T-helper 22 cell (primary cell): ENCODE measurements at places on chromosomes 3 and 15.
A peak's percentile ranks its signal among the peaks of the same experiment; 100 is the strongest.

- DNase-seq, result no peak
These were observed 64.9 kb upstream of the SUCLG2 start for GRCh38 chr3:67719333-67719732.

DNA sequence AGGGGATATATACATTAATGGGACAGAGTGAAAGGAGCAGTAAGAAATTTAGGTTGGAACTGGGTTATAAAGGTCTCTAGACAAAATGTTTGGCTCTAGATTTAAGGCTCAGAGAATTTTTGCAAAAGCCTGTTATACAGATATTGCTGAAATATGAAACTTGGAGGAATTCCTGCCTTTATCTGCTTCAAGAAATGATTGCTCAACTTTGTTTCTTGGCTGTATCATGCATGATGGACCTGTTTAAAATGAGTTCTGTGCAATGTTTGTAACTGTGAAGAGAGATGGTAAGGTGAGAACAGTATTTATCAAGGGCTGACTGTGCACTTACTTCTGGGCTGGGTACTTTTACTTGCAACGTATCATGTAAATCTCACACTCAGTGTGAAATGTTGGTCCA is 3.3 kb downstream of the CRYBG3 start:
- no peak for DNase-seq

DNA sequence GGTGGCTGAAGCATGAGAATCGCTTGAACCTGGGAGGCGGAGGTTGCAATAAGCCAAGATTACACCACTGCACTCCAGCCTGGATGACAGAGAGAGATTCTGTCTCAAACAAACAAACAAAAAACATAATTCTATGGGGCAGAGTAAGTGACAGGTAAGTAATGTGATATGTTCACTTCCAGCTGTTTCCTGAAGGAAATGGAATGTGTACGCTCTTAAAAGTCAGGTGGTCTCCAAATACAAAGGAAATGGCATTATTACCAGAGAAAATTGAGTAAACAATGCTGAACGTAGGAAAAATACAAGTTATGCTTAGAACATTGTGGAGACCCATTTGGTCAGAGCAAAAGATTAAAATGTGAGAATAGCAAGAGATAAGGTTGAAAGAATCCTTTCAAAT is 278.5 kb downstream of the SCAPER start:
- DNase-seq, result no peak

DNA sequence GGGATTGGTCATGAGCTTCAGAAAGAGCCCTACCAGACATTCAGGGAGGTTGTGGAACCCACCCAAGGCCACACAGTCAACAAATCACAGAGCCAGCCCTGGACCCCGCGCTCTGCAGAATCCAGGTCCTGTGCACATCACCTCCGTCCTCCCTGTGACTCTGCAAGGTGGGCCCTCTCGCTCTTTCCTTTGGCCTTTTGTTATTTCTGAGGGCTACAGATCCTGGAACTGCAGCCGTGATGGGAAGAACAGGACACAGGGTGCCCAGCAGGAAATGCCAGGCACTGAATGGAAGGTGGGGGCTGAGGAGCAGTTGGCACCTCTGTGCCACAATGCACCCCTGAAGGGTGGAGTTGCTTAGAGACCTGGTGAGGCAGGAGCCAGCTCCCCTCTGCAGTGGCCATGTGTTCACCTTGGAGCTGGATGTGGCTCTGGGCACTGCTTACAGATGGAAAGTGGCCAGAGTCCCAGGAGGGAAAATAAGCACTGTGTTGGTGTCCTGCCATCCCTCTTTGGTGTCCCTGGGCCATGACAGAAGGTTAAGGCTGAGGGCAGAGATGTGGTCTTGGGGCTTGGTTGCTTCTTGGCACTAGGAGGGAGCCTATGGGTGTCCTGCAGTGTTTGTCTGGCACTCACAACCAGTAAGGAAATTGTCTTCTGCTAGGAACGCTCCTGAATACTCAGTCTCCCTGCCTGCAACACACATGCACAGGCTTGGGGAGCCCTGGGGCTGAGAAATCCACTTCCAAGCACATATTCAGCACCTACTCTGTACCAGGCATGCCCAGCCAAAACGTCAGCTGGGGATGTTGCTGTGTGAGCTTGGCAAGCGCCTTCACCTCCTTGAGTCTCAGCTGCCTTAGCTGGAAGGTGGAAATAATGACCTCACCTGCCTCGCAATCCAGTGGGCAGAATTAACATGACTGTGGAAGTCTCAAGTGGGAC is 98.0 kb upstream of the SLC6A6 start:
- no peak for DNase-seq

GRCh38 chr3:14138109-14138877 is 13.4 kb downstream of the TMEM43 start:
- DNase-seq, result no peak

GRCh38 chr3:115814778-115815380 is 191.6 kb downstream of the GAP43 start:
- peak; percentile 25 for DNase-seq

DNA sequence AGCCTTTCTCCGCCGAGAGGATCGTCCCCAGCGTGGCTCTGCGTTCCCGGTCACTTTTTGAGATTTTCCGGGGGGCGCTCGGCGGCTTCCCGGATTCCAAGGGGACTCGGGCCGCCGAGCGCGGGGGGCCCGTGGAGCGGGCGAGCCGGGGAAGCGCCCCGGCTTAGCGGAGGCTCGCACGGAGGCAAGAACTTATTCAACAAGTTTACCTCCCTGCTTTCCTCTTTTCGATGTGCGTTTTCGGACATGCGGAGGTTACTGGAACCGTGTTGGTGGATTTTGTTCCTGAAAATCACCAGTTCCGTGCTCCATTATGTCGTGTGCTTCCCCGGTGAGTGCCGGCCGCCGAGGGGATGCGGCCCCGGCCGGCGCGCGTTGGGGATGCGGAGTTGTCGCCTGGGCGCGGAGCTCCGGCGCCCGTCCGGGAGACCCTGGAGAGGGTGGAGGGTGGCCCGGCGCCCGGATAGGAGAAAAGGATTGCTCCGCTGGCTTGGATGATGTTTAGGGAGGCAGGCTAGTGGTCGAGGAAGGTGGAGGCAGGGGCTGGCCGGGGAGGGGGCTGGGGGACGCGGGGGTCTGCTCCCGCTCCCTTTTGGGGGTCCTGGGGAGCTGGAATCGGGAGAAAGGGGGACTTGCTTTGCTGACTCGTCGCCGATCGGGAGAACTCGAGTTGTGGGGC is 810 bp downstream of the PTPRG start:
- DNase-seq, result no peak

- DNase-seq, result no peak
These were observed 3.4 kb upstream of the MEIS2 start for GRCh38 chr15:37103475-37104423.

DNA sequence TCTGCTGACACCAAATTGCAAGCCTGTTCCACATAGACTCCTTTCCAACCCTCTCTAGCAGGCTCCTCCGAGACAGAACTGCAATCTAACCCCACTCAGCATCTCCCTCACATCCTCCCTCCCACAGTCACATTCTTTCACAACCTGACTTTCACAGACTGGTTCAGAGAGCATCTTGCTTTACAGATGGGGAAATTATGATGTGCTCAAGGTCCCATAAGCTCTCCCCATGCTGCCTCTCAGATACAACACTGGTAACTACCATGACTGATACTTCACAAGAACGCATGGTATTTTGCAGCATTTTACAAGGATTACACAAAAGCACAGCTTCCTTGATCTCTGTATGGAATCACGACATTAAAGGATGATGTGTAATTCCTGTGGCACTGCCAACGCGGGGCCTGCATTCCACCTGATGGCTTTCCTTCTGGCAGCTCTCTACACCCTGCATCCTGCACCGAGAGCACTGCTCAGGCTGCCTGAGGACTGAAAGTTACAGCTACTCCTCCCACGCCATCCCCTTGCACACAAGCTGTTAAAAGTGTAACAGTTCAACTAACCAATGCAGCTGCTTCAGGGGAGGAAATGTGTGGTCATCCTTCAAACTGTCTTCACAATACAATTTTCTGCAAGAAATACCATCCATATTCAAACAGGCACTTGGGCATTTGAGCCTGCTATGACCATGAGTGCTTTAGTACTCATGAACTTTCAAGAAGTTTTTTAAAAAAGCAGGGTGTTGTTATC is 27.6 kb downstream of the TBC1D2B start:
- no peak for DNase-seq

- no peak for DNase-seq
These were observed 11.2 kb downstream of the MYD88 start for GRCh38 chr3:38149708-38150107.

DNA sequence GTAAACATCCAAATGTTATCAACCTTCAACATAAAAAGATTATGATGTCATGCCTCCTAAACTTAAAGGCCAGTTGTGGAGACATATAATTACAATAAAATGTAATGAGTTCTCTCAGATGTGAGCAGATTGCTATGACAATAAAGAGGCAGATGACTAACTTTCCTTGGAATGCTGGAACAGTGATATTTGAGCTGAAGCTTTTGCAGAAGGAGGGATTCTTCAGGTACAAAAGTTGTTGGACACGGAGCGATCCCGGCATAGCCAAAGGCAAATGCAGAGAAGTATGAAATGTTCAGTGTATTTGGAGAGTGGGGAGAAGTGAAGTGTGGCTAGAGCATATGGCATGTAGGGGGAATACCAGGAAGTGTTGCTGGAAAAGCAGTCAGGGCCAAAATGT is 520.1 kb downstream of the FGF12 start:
- DNase-seq, result no peak

DNA sequence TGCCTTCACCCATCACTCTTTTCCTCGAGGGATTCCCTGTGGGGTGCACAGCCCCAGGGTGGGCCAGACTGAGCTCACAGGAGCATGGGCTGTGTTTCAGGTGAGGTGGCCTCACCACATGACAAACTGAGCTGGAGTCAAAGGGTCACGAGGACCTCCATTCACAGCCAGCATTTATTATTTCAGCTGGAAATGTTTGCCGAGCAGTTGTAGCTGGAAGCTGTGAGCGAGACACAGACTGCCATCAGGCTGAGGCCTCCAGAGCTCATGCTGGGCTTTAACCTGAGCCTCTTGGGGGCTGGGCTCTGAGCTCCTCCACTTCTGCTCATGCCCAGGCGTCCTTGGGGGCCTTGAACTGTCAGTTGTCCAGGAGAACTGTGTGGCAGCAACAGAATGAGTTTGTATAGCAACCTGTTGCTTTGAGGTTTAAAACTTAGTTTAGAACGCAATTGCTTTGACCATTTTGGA is 57.5 kb downstream of the FLNB start:
- no peak for DNase-seq

- DNase-seq, result no peak
These were observed 18.1 kb downstream of the STXBP5L start for GRCh38 chr3:120926146-120926545.

GRCh38 chr3:56469141-56469540 is 874 bp upstream of the ERC2 start:
- DNase-seq, result no peak

DNA sequence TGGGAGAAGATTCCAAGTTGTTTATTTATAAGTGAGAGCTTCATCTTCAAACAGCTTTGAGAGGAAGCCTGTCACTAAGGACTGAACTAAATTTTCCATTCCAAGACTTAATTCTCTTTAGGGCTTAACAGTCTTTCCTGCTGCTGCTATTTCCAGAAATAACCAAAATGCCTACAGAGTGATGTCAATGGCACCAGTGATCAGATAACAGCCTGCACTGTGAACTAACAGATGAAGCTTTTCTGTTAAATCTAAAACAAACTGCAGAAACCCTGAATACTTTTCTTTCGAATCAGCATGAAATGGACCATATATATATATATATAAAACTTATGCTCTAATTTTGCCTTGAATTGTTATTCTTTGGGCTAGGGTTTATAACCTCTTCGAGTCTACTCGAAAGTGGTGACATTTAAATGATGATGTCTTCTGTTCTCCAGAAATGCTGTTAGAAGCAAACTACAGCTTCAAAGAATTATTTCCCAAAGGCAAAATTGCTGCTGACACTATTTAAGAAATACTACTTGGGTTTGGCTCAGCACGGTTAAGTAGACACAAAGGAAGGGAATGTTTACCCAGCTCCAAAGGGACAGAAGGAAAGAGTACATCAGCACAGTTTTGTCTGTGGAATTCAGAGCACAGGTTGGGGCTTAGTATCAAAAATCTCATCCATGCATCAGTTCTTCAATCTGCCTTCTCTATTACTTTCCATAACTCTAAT is 238.5 kb upstream of the LRRN1 start:
- DNase-seq, result no peak

DNA sequence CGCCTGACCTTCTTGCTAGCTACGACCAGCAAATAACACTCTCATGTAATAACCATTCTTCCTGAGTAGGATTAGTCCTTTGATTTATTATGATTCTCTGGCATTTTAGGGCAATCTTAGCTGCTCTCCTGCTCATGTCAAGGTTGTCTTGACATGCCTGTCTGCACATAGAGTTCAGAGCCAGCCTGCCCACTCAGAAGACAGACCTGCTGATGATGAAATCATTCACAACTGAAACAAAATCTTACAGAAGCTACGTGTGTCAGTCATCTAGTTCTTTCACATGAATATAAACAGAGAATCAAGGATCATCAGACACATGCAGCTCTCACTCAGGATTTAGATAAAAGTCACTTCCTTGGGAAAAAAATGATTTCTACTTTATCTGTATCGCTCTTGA is 173.6 kb upstream of the LYSMD4 start:
- no peak for DNase-seq

GRCh38 chr3:8327739-8328138 is 173.9 kb upstream of the LMCD1 start:
- DNase-seq, result no peak

DNA sequence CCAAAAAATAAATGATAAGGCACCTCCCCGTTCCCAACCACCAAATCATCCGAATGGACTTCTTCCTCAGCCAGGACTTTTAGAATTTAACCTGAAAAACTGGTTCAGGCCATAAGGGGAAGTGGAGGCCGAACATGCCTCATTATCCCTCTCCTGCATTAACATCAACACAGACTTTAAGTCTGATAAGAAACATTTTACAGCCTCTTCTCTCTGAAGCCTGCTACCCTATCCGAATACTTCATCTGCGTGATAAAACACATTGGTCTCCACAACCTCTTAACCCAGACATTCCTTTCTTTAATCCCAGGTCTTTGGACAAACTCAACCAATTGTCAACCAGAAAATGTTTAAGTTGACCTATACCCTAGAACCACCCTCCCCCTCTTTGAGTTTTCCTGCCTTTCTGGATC is 850 bp upstream of the SLC41A3 start:
- DNase-seq, result no peak

DNA sequence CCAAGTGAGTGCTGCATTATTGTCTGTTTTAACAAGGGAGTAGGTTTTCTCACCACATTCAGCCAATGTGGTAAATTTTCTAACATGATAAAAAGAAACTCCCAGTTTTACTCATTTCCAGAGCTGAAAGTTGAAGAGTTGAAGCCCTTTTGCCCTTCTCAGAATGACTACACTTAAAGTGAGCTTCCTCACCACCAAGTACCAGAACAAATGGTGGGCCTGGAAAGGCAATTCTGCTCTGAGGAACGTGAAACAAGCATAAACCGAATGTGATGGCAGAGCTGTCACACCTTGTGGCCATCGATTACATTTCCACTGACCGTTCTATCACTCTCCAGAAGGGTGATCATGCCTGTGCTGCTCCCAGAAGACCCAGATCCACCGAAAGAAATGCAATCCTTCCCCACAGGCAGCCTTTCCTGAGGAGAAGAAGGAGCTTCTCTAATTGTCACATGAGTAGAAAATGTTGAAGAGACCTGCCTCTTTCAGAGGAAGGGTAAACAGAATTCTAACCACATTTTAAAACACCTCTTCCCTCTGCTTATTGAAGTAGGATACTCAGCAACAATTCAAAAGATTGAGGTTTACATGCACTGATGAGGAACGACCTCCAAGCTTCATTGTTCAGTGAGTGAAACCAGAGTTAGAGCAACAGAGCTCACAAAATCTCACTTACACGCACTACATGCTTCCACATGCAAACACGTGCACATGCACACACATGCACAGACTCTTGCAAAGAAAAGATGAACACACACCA is 21.4 kb upstream of the CCR9 start:
- no peak for DNase-seq

GRCh38 chr3:158148218-158148617 is 38.3 kb downstream of the RSRC1 start:
- DNase-seq, result no peak
